CD4-positive, alpha-beta T cell treated with Interleukin-15 for 1 hour (primary cell): ENCODE measurements at places on chromosomes 3 and 15.

GRCh38 chr3:80676866-80677265 lies 909.1 kb upstream of the ROBO1 start:
- DNase-seq: no peak

GRCh38 chr15:60363087-60363549 lies 34.7 kb downstream of the ANXA2 start:
- no peak for DNase-seq

GRCh38 chr3:15064299-15064834 lies 748 bp downstream of the MRPS25 start:
- DNase-seq: no peak

DNA sequence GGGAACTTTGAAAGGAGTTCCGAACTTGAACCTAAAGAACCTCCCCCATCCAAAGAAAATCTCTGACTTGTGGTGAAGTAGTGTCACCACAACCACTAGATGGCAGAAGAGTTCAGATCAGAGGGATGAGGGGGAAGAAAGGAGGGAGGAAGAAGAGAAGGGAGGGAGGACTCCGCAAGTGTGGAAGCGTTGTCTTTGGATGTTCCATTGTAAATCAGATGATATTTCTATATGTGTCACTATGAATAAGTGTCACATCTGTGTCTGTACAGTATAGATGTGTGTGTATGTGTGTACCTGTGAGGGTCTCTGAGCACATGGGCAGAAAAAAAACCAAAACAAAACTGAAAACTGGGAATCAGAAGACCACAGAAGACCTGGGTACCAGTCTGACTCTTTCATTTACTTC lies 16.9 kb downstream of the SLC24A1 start:
- peak; percentile 35 for DNase-seq

- no peak for DNase-seq
Observed at GRCh38 chr15:49507261-49507660, 84.2 kb downstream of the FGF7 start.

DNA sequence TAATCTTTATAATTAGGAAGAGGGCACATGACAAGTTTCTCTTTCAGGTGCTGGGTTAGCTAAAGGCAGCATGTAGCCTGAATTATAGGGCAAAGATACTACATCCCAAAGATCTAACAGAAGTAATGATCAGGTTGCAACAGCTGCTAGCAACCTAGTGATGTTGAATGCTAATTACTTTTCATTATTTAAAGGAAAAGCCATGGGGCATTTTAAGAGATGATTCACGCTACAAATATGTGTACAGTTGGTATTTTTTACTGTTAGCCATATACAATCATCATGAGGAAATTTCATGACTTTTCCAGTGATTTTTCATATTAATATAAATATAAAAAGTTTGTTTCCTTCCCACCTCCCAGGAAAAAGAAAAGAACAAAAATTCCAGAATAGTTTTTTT lies 43.0 kb downstream of the NEK10 start:
- DNase-seq: no peak

GRCh38 chr3:182668541-182668940 lies 124.8 kb upstream of the ATP11B start:
- no peak for DNase-seq

DNA sequence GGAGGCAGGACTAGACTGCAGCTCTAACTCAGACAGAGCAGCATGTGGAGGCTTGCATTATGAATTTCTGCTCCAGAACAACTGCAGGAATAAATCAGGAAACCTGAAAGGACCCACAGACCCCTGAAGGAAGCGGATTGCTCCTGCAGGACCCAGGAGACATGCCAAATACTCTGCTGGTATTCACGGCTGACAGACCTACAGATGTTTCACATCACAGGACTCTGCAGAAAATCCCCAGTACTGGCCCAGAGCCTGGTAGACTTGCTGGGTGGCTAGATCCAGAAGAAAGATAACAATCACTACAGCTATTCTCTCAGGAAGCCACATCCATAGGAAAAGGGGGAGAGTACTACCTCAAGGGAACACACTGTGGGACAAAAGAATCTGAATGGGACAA lies 942.1 kb downstream of the AGBL1 start:
- DNase-seq: no peak

GRCh38 chr3:193389335-193389734 lies 10.8 kb upstream of the ATP13A5 start:
- no peak for DNase-seq

DNA sequence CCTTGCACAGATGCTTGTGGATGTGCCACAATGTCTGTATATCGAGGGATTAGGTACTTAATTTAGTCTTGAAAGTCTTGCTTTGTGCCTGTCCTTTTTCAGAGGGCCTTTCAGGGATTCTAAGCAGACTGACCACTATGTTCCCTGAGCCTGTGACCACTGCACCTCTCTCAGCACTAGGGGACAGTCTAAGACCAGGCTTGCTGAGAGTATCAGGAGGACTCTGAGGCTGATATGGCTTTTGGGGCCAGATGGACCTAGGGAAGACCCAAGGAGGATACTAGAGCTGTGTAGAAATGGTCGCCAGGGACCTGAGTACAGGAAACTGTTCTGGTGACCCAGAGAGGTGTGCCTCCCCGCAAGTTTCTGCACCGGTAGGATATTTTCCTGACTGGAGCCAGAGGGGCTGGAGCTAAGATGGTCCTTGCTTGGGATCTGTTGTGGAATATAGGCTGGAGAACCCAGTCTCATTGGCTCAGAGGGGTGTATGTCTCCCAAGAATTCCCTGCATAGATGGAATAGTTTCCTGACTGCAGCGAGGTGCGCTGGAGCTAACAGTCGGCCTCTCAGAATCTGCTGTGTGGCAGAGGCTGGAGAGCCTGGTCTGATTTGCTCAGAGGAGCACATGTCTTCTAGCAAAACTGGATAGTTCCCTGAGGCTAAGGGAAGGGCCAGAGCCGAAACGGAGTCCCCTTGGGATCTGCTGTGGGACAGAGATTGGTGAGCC lies 213.2 kb upstream of the DCBLD2 start:
- DNase-seq: no peak

DNA sequence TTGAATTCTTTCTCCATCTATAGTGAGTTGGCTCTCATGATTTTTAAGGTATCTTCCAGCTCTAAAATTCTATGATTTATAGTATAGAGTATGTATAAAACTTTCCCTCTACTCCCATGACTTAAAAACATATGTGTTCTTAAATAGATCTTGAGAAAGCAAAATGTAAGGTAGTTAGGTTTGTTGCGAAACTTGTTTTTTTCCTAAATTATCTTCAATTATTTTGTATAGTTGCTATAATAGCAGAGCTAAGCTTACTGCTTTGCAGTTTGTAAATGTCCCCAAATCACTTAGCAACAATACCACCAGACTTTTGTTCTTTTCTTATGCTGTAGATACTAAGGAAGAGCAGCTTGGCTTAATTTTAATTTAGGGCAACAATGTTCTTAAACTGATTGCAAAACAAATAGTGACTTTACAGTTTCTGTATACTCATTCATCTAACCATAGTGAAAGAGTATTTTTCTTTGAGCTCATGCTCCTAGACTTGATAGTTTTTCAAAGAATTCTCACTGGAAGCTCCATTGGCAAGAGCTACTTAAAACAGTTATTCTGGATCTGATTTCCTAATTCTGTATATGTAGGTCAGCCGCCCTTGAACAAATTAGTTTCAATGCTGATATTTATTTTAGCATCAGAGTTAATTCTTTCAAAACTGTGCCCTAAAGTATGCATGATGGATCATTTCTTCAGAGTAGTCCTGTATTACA lies 61.2 kb downstream of the LYSMD4 start:
- no peak for DNase-seq

DNA sequence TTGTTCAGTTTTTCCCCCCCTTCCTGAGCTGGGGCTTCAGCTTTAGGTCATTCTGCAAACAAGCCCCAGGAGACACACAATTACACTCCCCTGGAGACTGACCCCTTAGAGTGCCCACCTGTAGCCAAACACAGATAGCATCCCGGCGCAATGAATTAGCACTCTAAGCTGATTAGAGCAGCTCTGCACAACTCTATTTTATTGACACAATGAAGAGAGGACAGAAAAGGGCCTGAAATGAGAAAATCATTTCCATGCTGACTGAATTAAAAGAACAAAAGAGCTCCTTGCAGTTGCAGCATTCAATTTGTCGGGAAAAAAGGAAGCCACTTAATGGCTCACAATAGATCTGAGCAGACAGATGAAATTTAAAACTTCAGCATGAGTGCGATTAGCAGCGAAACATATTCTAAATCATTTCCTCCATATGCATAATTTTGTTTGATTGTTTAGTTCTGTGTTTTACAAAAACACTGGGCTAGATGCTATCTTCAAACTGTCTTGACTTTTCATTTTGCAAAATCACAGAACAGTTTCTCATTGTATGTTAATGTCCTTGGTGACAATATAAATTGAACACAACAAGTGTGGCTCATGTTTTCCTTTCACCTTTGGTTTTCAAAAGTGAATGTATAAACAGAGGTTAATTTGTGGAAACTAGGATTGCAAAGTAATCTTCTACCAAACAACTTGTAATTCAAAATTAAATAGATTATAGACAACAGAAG lies 308.6 kb downstream of the MECOM start:
- DNase-seq: no peak

DNA sequence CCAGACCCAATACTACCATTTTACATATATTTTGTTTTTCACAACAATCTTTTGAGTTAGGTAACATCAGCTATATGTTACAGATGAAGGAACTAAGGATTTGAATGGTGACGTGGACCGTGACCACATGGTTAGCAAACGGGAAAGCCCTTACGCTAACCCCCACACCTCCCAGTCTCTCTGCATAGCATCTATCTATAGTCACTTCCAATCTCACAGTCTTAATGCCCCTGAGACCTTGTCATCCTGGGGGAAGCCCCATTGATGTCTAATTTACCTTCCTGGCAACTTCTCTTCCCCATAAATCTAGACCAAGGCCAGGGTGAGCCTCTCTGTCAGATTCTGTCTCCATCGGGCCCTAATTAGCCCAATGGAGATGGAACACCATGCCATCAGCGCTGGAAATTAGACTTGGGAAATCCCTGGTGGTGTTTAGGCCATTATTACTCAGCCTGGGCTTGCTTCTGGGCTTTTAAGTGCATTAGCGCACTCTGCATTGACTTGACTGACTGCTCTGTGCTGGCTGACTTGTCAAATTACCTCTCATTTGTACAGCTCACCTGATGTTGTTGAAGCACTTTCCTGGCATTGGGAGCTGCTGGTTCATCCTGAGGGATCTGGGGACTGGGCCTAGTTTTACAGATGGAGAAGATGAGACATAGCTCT lies 34.0 kb upstream of the SH3GL3 start:
- no peak for DNase-seq
